ENCODE measurements at places on chromosomes 2 and 18.

GRCh38 chr2:128681507-128681906 is 362.8 kb upstream of the HS6ST1 start:
- no peak for DNase-seq

- DNase-seq: no peak
Observed at GRCh38 chr2:145530653-145531052, 1010.7 kb upstream of the ZEB2 start.

GRCh38 chr2:10019174-10019573 is 24.2 kb upstream of the KLF11 start:
- no peak for DNase-seq

GRCh38 chr2:96873651-96874096 is 3.8 kb upstream of the SEMA4C start:
- no peak for DNase-seq

DNA sequence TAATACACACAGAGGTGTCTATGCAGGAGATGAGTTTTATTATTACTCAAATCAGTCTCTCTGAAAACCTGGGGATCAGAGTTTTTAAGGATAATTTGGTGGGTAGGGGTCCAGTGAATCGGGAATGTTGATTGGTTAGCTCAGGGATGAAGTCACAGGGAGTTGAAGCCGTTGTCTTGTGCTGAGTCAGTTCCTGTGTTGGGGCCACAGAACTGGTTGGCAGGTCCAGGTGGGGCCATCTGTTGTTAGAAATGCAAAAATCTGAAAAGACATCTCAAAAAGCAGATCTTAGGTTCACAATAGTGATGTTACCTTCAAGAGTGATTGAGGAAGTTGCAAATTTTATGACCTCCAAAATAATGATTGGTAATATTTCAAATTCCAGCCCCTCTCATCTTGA is 86.9 kb downstream of the VSNL1 start:
- DNase-seq: no peak

DNA sequence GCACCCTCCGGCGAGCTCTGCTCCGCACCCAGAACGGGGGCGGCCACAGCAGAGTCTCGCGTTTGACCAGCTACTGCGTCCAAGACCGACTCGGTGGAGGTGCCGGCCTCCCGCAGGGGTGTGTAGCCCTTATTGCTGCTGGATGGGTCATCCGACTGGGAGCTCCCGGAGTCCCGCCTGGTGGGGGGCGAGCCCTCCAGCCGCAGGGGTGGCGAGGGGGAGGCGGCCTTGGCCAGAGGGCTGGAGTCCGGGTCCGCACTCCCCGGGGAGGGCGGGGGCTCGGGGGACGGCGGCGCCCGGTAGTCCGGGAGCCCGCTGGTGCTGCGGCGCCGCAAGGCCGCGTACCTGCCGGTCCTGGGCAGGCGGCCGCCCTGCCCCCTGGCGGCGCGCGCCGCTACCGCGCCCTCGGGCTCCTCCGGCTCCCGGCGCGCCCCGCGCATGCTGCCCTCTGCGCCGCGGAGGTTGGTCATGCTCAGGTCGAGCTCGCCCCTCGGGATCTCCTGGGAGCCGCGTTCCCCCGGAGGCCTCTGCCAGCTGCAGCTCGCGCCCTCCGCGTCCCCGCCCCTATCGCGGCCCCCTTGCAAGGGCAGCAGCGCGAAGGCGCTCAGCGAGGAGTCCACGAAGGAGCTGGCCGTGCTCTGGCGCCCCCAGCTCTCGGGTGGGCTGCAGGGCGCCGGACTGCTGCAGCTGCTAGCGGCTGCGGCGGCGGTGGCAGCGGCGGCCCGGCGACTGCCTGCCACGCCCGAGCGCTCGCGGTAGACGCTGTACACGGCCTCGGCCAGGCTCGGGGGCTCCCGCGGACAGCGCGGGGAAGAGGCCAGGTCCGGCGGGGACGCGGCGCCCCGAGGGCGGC is 4.8 kb downstream of the TMEM200C start:
- DNase-seq: peak; percentile 13

GRCh38 chr18:22165049-22165602 is 4.3 kb upstream of the GATA6 start:
- DNase-seq: no peak

GRCh38 chr2:164510895-164511294 is 110.4 kb downstream of the GRB14 start:
- no peak for DNase-seq

- DNase-seq: no peak
Observed at GRCh38 chr18:26286008-26286407, 59.8 kb downstream of the TAF4B start.

DNA sequence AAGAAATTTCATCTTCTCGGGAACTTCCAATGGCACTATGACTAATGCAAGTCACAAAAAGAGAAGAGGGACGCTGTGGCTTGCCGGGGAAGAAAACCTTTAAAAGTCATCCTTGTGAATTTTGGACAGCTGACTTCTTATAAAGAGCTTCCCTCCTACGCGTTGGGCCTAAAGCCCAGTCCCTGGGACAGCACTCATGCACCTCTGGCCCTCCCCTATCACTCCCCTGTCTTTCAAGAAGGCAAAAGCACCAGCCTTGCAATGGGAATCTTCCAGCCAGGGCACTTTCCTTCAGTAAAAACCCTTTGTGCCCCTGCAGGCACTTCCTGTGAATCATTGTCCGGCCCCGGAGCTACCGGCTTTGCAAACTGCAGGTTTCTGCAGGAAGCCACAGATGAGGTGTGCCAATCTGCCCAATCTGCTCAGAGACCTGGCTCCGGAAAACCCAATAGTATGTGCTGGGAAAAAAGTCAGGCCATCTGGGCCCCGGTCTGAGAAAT is 7.1 kb downstream of the MREG start:
- no peak for DNase-seq

DNA sequence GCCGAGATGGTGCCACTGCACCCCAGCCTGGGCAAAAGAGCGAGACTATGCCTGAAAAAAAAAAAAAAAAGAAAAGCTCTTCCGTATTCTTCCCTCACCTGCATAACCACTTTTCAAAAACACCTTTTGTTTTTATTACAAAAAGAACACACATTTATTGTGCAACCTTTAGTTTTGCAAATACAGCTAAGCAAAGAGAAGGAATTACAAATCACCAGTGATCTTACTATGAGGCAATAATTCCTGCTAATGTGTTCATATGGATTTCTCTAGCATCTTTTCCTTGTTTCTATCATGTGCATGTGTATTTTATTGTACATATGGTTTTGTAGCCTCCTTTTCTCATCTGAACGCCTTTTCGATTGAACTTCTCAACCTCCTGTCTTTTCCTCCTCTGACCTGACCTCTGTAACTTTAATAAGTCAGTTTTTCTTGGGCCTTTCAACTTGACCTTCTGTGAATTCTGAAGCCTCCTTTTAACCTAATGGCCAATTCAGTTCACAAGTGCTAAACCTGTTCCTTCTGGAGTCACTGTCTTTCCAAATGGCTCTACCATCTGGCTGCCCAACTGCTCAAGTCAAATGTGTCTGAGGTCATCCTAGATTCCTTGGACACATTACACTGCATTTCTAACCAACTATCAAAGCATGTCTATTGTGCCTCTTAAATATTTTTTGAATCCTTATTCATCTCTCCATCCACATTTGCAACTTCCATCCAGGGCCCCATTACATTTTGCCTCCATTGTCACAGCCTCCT is 59.1 kb upstream of the DAPL1 start:
- no peak for DNase-seq

DNA sequence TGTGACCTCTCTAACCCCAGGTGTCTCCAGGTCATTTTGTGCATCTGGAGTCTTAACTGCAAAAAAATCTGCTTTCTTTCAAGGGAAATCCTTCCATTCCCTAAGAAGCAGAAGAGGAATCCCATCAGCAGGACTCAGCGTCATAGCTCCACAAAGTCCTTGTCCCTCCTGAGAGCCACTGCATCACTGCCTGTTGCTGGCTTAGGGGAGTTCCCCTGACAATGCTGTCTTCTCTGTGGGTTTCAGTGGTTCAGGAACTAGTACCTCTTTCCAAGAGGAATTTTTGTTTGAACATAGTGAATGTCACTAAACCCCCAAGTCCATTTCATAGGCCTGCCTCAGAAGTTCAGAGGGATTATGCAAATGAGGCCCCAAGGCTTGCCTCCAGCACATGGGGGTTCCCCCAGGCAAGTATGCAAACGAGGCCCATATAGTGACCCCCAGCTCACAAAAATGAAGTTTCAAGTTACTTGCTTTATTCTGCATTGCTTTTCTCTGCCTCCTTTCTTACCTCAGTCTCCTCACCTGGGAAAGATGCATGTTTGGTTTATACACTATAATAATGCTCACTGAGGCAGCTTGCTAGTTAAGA is 513.9 kb upstream of the MEX3C start:
- DNase-seq: no peak

DNA sequence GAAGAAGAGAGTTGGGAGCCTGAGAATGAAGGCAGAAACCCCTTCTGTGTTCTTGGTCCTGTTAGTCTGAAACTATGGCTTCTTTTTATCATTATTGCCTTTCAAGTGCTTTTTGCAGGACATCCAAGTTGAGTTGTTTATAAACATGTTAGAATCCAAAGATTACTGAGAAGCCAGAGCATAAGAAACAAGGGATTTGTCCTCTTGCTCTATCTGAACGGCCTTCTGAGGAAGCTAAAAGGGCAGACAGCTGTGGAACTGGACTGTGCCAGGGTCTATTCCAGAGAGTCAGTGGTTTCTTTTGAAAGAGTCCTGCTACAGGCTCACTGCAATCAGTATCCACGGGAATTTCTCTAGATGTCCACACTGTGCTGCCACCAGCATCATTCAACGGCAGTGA is 86.6 kb downstream of the ARHGAP28 start:
- no peak for DNase-seq

DNA sequence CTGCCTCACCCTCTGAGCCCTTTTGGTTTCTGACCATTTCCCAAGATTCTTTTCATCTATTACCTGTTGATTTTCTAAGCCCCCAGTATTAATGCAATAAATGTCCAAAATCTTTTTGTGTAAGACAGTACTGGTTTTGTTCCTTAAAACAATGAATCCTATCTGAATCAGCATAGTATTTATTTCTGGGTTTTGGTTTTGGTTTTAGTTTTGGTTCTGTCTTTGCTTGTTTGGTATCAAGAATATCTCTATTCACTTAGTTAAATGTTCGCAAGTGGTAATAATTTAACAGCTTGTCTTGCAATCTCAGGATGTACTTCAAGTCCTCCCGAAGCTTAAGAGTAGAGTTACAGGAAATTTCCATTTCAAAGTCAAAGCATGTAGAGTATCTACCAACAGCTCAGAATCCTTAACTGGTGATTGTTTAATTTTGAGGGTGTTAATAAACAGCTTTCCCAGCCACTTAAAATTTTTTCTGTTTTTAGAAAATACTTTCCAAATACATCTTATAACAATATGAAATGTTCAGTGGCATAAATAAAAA is 67.7 kb upstream of the NEDD4L start:
- no peak for DNase-seq

GRCh38 chr2:69572641-69573040 is 70.9 kb downstream of the AAK1 start:
- DNase-seq: no peak

GRCh38 chr2:187505065-187505672 is 49.1 kb downstream of the TFPI start:
- no peak for DNase-seq

- DNase-seq: no peak
Observed at GRCh38 chr2:55420439-55420725, 726 bp upstream of the CCDC88A start.

DNA sequence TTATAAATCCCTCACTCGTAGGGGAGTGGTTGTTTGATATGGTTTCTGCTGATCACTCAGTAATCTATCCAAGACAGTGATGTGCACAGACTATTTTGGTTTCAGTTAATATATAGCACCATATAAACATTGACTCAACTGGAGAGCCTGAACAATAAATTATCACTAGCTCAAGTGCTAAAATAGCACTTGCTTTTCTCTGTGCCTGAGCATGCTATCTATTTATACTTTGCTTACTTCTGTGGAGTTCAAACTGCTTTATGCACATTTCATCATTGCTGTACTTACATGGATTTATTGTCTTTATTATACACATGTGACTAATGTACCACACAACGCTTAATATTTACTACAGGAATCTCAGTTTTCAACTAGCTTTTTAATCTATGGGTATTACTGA is 133.6 kb downstream of the BCL2 start:
- no peak for DNase-seq

GRCh38 chr18:55433648-55434047 is 154.3 kb downstream of the TCF4 start:
- DNase-seq: no peak

DNA sequence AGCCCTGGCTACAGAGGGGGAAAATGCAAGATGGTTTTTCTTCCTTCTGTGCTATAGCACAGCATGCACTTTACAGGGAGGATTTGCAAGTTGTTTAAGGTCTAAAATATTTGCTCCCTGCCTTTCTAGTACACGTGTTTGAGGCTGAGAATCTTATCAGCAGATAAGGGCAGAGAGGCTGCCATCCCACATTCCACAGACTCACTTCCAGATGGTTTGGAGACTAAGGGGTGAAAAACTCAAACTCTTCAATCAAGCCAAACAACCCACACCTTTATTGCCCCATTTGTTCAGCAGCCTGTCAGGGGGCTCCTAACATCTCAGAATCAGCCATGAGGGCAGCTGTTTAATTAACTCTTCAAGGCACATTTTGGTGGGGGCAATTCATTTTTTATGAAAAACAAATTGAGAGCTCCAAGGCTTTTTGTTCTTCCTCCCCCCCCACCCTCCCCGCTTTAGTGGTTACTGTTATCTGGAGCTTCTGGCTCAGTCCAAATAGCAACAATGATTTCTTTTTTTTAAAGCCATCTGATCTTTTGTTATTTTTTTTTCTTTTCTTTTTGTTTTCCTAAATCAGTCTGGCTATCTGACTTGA is 242.6 kb upstream of the NT5C1B start:
- DNase-seq: no peak
